ENCODE measurements at places on chromosomes 7 and 10.

DNA sequence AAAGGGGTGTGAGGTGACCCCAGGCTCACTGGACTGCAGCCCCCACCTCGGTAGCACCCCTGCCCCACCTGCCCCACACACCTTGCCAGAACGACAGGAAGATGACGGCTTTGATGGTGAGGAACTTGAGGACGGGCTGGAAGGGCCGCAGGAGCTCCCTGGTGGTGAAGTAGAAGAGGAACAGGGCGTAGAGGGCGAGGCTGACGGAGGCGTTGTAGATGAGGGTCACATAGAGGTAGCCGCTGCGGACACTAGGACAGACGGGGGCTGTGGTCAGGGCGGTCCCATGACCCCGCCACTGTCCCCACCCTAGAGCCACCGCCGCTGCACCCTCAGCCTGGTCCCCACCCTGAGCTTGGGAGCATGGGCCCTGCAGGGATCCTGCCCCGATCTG is 7.6 kb downstream of the TMEM184A start:
- DNase-seq = no peak

GRCh38 chr10:70940834-70941568 is 52.6 kb upstream of the PCBD1 start:
- DNase-seq = no peak

DNA sequence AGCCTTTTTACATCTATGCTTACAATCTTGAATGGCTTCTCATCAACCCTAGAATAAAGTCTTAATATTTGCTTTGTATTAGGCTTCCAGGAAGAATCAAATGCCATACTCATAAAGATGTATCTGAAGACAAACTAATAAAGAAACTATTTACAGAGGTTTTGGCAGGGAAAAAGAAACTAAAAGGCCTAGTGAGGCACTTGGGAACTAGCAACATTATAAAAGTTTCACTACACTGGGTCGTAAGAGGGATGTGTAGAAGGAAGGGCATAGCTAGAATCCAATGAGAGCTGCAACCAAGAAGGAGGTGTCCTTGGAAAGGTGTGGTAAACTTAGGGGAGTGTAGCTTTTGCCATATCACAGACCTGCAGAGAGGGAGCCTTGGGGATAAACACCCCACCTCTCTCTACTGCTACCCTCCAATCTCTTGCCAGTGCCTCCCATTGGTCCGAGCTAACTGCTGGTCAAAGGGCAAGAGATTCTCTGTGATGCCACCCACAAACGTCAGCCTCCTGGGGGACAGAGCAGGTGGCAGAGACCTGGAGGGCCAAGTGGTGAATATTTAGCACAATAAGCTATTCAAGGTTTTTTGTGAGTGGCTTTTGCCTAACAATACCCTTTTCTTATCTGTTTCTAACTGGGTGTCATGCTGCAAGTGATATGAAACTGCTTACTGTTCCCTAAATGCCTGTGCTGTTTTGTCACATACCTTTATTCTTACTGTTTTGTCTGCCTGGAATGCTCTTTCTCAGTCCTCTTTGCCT is 60.7 kb downstream of the CPED1 start:
- no peak for DNase-seq

DNA sequence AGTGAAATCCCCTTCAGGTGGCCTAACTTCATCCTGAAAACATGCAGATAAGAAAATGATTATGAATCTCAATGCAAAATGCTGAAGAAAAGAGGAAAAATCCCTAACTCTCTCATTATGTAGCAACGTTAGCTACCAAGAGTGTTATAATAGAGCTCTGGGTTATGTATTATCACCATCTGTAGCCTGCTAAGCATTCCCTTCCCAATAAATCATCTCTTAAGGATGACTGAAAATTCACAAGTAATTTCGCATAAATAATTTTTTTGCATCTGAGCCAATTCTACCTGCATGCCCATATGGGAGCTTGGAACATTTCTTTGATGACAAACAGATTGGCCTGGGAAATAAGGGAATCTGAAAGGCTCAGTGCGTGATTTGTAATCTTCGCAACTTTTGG is 216.1 kb downstream of the HTR7 start:
- no peak for DNase-seq

DNA sequence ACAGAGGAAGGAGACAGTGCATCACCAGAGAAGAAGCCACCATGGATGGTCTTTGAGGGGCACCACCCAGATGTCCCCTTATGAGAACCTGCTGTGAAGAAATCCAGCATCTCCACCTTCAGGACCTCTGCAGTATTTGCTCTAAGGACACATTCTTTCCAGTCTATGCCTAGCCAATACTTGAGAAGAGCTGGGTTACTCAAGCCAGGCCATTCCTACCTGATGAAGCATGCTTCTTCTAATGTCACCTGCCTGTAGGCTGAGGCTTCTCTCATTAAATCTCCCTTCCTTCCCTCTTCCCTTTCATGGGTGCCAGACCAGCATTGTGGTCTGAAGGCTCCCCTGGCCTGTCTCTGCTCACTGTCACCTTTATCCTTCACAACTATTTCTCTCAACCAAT is 654.5 kb upstream of the AUTS2 start:
- no peak for DNase-seq

- no peak for DNase-seq
Observed at GRCh38 chr10:63885156-63885555, 364.0 kb downstream of the REEP3 start.

DNA sequence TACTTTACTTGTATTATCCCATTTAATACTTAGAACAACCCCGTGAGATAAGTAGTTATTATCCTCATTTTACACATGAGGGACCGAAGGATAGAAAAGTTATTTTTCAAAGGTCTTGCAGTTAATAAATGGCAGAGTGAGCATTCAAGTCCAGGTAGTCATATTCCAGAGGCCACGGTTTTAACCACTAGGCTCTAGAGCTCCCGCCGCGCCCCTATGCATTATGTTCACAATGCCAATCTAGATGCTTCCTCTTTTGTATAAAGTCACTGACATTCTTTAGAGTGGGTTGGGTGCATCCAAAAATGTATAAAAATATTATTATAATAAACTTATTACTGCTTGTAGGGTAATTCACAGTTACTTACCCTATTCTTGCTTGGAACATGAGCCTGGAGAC is 11.4 kb upstream of the CFAP69 start:
- no peak for DNase-seq

All from activated CD8-positive, alpha-beta memory T cell treated with anti-CD3 and anti-CD28 coated beads for 4 hours (primary cell).